ENCODE measurements at places on chromosomes 1 and 21. TPM values are rescaled to one million over a fixed set of nuclear protein-coding genes. Genes with fewer than 3 reads are reported as not detected.

DNA sequence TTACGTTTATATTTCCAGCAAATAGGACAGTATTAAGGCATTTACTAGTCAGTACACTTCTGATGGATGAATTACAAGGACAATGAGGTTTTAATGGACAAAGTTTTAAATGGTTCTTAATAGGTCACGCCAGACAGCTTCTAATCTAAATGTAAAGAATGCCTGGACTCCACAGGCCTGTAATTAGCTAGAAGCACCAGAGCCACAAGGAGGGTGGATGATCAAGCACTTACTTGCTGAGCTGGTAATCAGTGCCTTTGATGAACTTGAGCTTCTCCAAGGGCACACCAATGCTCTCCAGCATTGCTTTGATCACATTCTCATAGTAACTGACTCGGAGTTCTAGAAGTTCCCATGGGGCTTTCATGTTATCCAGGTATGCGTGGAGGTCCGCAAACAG is 6.8 kb downstream of the YARS1 start:
- H3K4me3 ChIP-seq = no peak overlapping the region
- H3K4me1 ChIP-seq = peaks cover 49% of the 10 kb centered on the region
- no peak for DNase-seq
- H3K36me3 ChIP-seq = peaks cover 71% of the 10 kb centered on the region
- no peaks in the 10 kb centered on the region for H3K27me3 ChIP-seq

- peaks cover 82% of the 10 kb centered on the region for H3K4me1 ChIP-seq
- DNase-seq = peak; percentile 95
- H3K27ac ChIP-seq = peak overlapping the region; percentile 99
- no peaks in the 10 kb centered on the region for H3K27me3 ChIP-seq
These were observed 4.2 kb upstream of the ECE1 start for GRCh38 chr1:21294266-21294989.

The CD5L gene
- not detected for total RNA-seq

DNA sequence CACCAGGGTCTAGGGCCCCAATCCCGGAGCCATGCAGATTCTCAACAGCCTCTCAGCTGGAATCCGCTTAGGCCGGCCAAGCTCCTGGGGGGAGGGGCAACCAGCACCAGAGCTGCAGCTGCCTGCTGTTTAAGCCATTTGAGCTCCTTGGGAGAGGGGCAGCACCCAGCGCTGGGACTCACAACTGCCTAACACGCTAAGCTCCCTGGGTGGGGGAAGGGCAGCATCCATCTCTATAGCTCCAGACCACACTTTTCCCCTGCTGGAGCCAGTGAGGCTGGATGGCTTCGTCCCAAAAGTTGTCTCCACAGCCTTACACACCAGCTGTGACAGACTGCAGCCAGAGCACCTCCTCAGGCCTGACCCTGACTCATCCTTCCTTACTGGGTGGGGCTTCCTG is 6.9 kb upstream of the PTGFR start:
- no peaks in the 10 kb centered on the region for H3K4me1 ChIP-seq
- no peak overlapping the region for H3K4me3 ChIP-seq
- DNase-seq = no peak
- peaks cover 2% of the 10 kb centered on the region for H3K27me3 ChIP-seq

The HNRNPU gene
- 421 TPM for total RNA-seq

The S100A9 gene
- total RNA-seq = not detected

The PDZK1 gene
- not detected for total RNA-seq

GRCh38 chr1:58815686-58816071 is 31.8 kb upstream of the JUN start:
- DNase-seq = peak; percentile 18
- H3K27ac ChIP-seq = peak overlapping the region; percentile 85
- H3K4me1 ChIP-seq = peaks cover 41% of the 10 kb centered on the region
- H3K27me3 ChIP-seq = no peaks in the 10 kb centered on the region

GRCh38 chr1:3065797-3066196 is 3.2 kb upstream of the PRDM16 start:
- H3K4me3 ChIP-seq = no peak overlapping the region
- no peak for DNase-seq
- peaks cover 10% of the 10 kb centered on the region for H3K27me3 ChIP-seq
- H3K36me3 ChIP-seq = no peaks in the 10 kb centered on the region
- peaks cover 3% of the 10 kb centered on the region for H3K4me1 ChIP-seq

DNA sequence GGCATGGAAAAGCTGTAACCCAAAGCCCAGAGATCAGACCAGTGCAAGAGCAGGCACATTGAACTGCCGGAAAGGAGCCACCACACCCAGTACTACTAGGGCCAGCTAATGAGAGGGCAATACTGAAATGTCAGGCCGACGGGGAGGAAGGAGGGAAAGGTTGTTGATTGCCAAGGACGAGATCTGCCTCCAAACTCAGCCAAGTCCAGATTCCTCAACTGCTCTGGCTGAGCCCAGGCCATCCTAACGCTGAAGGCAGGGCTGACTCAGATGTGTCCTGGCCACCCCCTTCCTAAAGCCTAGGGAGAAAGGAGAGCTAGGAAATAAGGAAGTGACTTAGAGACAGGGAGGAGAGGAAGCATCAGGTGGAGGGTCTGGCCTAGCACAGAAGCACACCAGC is 42.1 kb upstream of the IPO9 start:
- H3K4me3 ChIP-seq = no peak overlapping the region
- no peak overlapping the region for H3K27ac ChIP-seq
- no peaks in the 10 kb centered on the region for H3K27me3 ChIP-seq
- no peaks in the 10 kb centered on the region for H3K4me1 ChIP-seq
- DNase-seq = no peak

The ESRRG gene
- total RNA-seq = not detected

GRCh38 chr1:161092621-161093028 is 3.3 kb upstream of the NECTIN4 start:
- no peak overlapping the region for H3K4me3 ChIP-seq
- peak overlapping the region; percentile 70 for H3K27ac ChIP-seq
- peak; percentile 76 for DNase-seq
- no peaks in the 10 kb centered on the region for H3K36me3 ChIP-seq
- no peaks in the 10 kb centered on the region for H3K27me3 ChIP-seq
- H3K4me1 ChIP-seq = peaks cover 52% of the 10 kb centered on the region

- no peaks in the 10 kb centered on the region for H3K36me3 ChIP-seq
- H3K27me3 ChIP-seq = no peaks in the 10 kb centered on the region
- H3K4me3 ChIP-seq = no peak overlapping the region
- peaks cover 98% of the 10 kb centered on the region for H3K4me1 ChIP-seq
- peak overlapping the region; percentile 30 for H3K27ac ChIP-seq
These were observed 6.8 kb downstream of the MEF2D start for GRCh38 chr1:156493742-156494141.

- H3K36me3 ChIP-seq = no peaks in the 10 kb centered on the region
- DNase-seq = no peak
- H3K4me3 ChIP-seq = no peak overlapping the region
These were observed 52.4 kb upstream of the SYT14 start for GRCh38 chr1:209885403-209886218.

GRCh38 chr1:20558191-20558590 is 5.8 kb downstream of the FAM43B start:
- peaks cover 28% of the 10 kb centered on the region for H3K27me3 ChIP-seq
- H3K36me3 ChIP-seq = no peaks in the 10 kb centered on the region
- H3K4me3 ChIP-seq = no peak overlapping the region
- H3K27ac ChIP-seq = no peak overlapping the region
- no peak for DNase-seq

- DNase-seq = no peak
- no peak overlapping the region for H3K27ac ChIP-seq
- no peak overlapping the region for H3K4me3 ChIP-seq
- peaks cover 2% of the 10 kb centered on the region for H3K27me3 ChIP-seq
These were observed 142.7 kb downstream of the PLPPR4 start for GRCh38 chr1:99407018-99407417.

- no peaks in the 10 kb centered on the region for H3K4me1 ChIP-seq
- H3K4me3 ChIP-seq = no peak overlapping the region
- peaks cover 33% of the 10 kb centered on the region for H3K27me3 ChIP-seq
- no peaks in the 10 kb centered on the region for H3K36me3 ChIP-seq
These were observed 410 bp upstream of the TDRD5 start for GRCh38 chr1:179591253-179591591.

GRCh38 chr1:91555821-91556531 is 55.3 kb downstream of the CDC7 start:
- H3K27ac ChIP-seq = peak overlapping the region; percentile 91
- peaks cover 87% of the 10 kb centered on the region for H3K4me1 ChIP-seq
- H3K36me3 ChIP-seq = no peaks in the 10 kb centered on the region
- peak overlapping the region; percentile 51 for H3K4me3 ChIP-seq
- DNase-seq = peak; percentile 79

DNA sequence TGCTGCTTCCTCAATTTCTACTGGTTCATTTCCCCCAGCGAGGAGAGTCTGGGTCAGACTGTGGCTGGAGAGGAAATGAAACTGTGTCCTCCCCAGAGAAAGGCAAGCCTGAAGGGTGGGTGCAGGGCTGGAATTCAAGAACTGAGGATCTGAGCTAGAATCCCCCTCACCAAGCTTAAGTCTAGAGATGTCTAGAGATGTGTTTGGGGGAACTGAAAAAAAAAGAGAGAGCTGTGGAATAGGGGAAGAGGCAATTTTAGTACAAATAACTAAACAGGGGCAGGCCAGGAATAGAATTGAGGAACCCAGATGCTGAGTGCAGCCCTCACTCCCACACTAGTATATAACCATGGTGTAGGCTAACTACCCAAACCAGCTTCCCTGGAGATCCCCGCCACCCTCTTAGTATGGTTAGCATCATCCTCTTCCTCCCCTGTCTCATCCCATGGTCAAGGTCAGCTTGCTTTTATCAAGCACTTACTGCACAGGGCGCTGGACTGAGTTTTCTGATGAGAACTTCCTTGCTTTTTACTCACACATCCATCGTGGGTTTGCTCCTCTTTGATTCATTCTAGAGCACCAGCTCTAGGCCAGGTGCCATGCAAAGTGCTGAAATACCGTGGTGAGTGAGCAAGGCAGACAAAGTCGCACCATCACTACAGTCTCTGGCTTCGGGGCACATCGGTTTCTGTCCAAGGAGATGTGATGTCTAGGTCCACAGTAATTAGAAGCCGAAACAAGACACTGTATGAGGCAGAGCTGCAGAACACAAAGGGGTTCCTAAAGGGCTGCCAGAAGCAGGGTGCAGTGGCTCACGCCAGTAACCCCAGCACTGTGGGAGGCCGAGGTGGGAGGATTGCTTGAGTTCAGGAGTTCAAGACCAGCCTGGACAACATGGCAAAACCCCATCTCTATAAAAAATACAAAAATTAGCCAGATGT is 112.9 kb upstream of the IPO9 start:
- H3K4me3 ChIP-seq = no peak overlapping the region
- no peak overlapping the region for H3K27ac ChIP-seq
- H3K4me1 ChIP-seq = no peaks in the 10 kb centered on the region
- H3K27me3 ChIP-seq = no peaks in the 10 kb centered on the region
- H3K36me3 ChIP-seq = no peaks in the 10 kb centered on the region

DNA sequence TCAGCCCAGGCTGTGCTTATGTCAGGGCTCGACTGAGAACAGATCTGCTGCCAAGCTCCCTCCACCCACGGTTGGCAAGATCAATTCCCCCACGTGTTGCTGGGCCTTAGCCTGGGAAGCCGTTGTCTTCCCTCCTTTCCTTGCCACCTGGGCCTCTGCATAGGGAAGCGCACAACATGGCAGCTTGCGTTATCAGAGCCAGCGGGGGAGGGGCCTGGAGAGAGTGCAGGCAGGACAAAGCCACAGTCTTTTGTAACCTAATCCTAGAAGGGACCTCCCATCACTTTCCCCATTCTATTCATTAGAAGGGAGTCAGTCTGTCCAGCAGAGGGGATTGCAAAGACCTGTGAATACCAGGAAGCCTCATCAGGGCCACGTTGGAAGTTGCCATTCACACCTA is 17.0 kb upstream of the IGSF21 start:
- DNase-seq = no peak
- H3K4me3 ChIP-seq = no peak overlapping the region
- no peaks in the 10 kb centered on the region for H3K36me3 ChIP-seq
- no peaks in the 10 kb centered on the region for H3K4me1 ChIP-seq
- H3K27me3 ChIP-seq = peaks cover 9% of the 10 kb centered on the region

DNA sequence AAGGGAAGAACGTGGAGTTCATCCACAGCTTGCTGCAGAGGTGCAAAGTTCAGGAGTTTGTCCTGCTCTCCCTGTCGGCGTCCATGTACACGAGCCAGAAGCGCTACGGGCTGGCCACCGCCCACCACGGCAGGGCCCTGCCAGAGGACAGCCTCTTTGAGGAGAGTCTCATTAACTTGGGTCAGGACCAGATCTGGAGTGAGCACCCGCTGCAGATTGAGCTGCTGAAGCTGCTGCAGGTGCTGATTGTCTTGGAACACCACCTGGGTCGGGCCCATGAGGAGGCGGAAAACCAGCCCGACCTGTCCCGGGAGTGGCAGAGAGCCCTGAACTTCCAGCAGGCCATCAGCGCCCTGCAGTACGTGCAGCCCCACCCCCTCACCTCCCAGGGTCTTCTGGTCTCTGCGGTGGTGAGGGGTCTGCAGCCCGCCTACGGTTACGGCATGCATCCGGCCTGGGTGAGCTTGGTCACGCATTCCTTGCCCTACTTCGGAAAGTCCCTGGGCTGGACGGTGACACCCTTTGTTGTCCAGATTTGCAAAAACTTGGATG is 73.8 kb upstream of the MORC3 start:
- H3K4me1 ChIP-seq = no peaks in the 10 kb centered on the region
- H3K36me3 ChIP-seq = peaks cover 39% of the 10 kb centered on the region
- H3K27ac ChIP-seq = no peak overlapping the region
- H3K4me3 ChIP-seq = no peak overlapping the region
- DNase-seq = no peak

DNA sequence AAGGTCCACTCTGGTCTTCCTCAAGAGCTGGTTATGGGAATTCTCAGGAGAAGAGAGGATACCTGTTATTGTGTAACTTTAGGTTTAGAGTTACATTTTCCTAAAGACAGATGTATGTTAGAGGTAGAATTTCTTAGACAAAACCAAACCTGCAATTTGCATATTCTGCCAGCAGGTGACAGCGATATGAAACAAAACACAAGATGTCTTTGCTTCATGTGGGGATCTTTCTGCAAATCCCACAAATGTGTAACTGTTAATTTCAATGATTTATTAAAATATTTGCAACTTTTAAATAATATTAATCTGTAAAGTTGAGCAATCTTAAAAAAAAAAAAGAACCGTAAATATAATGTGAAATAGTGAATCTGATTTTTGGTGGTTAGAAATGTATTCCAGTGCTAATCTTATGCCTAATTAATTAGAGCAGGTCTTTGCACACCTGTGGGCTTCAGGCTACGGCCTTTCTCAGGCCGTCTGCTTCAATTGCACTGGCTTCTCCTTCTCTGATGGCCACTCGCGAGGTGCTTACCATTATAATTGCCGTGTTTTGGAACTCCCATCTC is 33.4 kb downstream of the FAM78B start:
- H3K4me1 ChIP-seq = no peaks in the 10 kb centered on the region
- DNase-seq = no peak
- peaks cover 5% of the 10 kb centered on the region for H3K27me3 ChIP-seq
- H3K4me3 ChIP-seq = no peak overlapping the region
- H3K27ac ChIP-seq = no peak overlapping the region
- H3K36me3 ChIP-seq = no peaks in the 10 kb centered on the region

- H3K27me3 ChIP-seq = no peaks in the 10 kb centered on the region
- no peaks in the 10 kb centered on the region for H3K4me1 ChIP-seq
- no peak overlapping the region for H3K27ac ChIP-seq
These were observed 21.6 kb downstream of the ROR1 start for GRCh38 chr1:63795455-63795854.

- H3K4me3 ChIP-seq = peak overlapping the region; percentile 45
- H3K27me3 ChIP-seq = no peaks in the 10 kb centered on the region
These were observed 29.4 kb downstream of the VAV3 start for GRCh38 chr1:107935396-107936064.
